ENCODE measurements at places on chromosomes 6 and 20. TPM values are rescaled to one million over a fixed set of nuclear protein-coding genes. Genes with fewer than 3 reads are reported as not detected.

DNA sequence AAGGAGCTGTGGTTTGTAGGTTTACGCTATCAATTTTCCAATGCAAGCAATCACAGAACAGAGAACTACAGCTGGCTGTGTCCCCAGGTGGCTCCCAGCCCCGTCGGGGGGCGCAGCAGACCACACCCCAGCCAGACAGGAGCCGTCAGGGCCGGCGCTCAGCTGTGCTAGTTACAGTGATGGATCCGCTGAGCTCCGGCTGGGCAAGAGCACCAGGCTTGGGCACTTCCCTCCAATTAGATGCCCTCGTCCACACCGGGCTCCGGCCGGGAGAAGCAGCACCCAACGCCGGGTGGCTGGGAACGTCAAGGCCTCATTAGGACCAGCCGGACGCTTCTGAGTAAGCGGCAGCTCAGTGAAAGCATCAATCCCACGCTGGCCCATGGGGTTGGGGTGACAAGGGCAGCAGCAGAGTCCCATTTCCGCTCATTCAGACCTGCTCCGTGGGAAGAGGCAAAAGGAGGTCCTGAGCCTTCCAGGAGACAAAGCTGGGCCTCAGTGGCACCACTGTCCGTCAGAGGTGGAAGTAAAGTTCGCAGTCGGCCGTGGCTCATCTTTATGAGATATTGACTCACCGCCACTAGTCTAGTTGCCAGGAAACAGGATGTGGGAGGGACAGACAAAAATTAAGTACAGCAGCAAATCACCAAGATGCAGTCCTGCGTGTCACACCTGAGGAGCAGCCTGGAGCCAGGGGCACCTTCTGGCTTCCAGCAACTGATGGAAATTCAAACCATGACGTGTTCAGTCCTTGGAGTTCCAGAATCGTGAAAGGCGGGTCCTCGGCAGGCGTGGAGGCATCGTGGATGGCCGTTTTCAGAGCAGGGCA is 164.1 kb downstream of the TAF4 start:
- DNase-seq: no peak

DNA sequence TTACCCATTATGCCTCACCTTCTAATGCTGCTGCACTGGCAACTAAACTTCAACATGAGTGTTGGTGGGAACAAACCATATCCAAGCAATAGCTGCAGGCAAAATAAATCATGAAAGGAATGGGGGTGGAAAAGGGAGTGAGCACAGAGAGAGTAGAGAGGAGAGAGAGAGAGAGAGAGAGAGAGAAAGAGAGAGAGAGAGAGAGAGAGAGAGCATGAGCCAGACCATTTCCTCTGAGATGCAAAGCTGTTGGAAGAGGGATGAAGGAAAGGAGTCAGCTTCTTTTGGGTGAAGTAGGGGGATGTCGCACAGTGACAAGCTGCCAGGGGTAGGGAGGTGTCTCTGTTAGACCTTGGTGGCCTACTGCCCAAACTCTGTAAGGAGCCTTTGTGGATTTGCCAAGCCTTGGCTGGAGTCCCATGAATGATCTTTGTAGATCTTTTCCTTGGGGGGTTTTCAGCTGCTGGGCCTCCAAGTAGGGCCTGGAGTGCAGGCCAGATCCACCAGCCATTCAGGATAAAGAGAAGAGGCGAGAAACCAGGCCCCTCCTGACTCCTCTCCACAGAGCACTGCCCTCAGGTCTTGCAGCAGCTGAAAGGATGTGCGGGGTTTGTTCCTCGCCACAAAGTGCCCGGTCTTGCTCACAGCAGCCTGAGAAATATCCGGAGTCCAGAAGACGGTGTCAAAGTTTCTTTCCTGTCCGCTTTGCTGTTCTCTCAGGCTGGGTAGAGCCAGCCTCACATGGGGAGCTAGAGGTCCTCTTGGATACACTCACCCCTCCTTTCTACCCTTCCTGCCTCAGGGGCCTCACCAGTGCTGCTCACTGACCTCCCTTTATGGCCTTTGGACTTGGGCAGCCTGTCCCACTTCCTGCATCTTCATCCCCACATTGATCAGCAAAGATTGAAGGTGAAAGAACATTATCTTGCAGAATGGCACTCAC is 17.8 kb downstream of the BTBD3 start:
- no peak for DNase-seq

SAPCD1 gene
- 1.6 TPM for total RNA-seq

- DNase-seq: no peak
Measured at GRCh38 chr20:13022401-13023155, 13.8 kb downstream of the SPTLC3 start.

SLC16A10 gene
- total RNA-seq: 0.20 TPM

IRF4 gene
- not detected for total RNA-seq

CUL7 gene
- 15.0 TPM for total RNA-seq

RSPH9 gene
- total RNA-seq: 0.22 TPM

BEND6 gene
- not detected for total RNA-seq

DNA sequence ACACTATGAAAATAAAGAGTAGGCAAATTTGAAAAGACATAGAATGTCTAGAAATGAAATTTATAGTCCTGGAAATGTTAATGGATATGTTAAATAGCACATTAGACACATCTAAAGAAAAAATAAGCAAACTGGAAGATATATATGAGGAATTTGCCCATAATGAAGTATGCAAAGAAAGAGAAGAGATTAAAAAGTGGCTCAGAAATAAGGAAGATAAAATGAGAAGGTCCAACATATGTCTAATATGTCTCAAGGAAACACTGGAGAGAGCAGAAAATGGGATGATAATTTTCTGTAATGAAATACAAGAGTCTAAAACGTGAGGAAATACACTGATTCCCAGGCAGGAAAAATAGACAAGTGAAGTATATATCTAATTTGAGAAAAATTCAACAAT is 36.6 kb upstream of the ARID1B start:
- no peak for DNase-seq

C20orf204 gene
- total RNA-seq: 6.9 TPM

GRCh38 chr20:63021356-63022321 is 14.9 kb upstream of the BHLHE23 start:
- DNase-seq: no peak

DNA sequence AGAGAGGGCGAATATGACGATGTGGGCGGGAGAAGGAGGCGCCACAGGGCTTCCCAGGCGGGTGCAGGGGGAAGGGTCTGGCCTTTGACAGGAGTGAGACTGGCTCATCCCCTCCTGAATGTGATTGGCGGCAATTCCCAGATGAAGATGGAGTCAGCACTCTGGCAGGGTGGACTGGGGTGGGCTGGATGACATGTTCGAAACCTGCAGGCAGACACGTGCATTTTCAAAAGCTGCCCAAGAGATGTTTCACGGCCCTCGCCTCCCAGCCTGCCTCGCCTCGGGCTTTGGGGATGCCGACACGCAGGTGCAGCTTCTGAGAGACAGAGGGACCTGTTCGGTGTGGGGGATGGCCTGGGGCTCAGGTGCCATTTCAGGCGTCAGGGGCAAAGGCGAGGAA is 66.8 kb upstream of the AFDN start:
- no peak for DNase-seq

DNA sequence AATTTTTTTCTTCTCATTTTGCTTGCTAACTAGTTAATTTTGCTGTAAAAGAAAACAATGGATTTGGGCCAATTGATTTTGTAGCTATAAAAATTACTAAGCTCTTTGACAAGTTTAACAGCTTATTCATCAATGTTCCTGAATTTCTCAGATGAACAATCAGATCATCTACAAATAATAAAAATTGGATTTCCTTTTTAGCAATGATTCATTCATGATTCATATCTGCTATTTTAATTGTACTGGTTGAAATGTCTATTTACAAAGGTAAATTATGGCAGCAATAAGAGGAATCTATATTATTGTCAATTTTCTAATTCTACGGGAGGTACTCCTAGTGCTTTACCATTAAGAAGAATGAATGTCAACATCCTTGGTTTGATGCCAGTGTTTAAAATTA is 178.8 kb upstream of the BTBD3 start:
- DNase-seq: no peak

GRCh38 chr20:14758356-14758755 is 420.9 kb upstream of the FLRT3 start:
- no peak for DNase-seq

PKHD1 gene
- total RNA-seq: not detected

PLA2G7 gene
- total RNA-seq: not detected

GRCh38 chr6:11324453-11325015 is 92.1 kb upstream of the NEDD9 start:
- no peak for DNase-seq

R3HDML gene
- total RNA-seq: not detected

RAB32 gene
- total RNA-seq: 74.3 TPM

SLC12A5 gene
- 0.44 TPM for total RNA-seq

DNA sequence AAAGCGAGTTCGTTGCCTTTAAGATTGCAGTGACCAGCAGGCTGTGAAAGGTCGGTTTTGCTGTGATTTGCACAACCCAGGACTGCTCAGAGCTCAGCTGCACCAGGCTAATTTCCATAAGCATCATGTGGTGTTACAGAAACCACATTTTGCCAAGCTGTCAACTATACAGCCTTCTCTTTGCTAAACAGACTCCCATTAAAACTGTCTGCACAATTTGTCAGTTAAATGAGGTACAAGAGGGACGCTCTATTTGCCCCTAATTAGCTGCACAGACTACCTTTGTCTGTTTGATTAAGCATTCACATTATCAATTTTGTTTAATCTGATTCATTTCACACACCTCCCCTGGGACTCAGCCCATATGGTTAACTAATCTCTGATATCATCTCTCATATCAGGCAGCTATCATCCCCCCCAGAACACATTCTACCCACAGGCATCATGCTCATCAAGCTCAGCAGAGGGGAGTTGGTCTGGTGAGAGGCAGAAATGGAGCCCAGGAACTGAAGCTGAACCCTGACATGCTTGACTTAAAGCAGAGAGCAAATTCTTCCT is 62.1 kb downstream of the OLIG3 start:
- DNase-seq: no peak

PDE7B gene
- total RNA-seq: 19.4 TPM

- no peak for DNase-seq
Measured at GRCh38 chr6:135129136-135129856, 51.8 kb upstream of the MYB start.

DNA sequence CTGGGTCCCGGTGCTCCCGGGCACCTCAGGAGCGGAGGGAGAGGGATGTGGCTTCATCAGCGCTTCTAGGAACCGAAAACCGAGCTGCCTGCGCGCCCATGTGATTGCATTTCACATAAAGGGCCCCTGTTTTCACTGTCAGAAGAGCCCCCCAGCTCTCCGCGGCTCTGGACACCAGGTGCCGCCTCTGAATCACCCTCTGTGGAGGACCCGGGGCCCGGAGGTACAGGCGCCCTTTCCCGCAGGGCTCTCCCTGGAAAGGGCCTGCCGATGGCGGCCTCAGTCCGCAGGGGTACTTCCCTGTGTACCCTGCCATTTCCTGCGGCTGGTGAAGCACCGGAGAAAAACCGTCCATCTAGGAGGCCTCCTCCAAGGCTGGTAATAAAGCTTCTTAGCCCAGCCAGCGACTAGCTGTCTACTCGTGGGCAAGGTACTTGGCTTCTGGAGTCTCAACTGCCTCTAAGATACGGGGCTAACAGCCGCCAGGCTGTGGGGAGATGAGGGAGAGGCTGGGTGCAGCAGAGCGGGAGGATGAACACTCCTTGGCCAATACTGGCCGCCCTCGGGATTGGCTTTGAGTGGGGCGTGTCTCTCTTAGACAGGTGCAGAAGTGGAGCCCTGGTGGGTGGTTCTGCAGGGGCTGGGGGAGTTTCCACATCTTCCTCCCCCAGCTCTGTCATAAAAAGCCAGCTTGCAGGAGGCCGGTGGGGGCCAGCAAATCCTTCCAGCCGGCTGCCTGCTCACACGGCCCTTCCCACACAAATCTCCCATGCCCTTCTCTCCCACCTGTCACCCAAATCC is 1.6 kb downstream of the PPP1R16B start:
- DNase-seq: peak; percentile 27

DYNLT2 gene
- total RNA-seq: 0.22 TPM

DNA sequence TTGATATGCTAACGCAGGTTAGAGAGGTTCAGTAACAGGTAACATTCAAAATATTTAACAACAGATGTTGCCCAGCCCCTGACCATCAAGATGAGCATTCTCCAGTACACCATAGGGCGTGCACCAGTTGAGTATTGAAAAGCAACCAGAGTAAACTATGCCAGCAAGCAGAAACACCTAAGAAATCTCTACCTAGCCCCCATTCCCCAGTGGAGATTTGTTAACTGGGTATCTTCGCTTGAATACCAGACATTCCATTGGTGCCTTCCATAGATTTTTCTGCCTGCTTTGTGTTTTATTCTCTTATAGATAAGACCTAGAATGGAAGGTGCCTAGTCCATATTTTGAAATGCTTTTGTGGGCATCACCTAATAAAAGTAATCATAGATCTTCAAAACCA is 623.9 kb downstream of the KIF16B start:
- no peak for DNase-seq

DNA sequence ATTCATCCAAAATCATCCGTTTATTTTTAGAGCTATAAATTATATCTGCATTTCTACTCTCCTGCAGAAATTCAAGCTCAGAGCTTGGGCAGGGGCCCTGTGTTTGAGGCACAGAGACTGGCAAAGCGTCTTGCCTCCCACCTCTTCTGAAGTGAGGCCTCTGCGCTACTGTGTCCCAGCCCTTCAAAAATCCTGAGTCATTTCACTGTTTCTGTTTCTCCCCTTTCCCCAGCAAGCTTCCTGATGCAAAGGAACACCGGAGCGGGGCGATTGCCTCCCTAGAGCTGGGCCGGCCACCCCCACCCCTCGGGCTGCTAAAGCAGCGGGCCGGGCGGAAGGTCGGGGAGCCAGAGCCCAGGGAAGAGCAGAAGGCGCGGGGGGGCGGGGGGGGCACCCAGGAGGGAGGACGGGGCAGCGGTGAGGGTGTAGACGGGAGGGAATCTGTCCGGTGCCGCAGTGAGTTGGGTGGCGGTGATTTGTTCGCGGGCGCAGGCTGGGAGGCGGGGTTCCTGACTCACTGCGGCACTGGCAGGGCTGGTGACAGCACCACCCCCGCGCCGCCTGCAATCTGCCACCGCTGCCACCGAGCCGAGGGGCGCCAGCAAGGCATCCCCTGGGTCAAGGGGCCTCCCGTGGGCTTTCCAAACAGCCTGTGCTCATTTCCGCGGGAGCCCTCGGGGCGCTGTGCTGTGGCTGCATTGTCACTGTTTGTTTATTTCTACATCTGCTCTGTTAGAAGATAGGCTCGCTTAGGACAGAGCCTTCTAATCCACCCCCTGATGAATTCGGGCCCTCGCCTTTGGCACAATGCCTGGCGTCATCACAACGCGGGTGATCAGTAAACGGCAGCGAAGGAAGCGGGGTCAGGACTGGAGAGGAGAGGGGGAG is 46.5 kb upstream of the SNAP25 start:
- DNase-seq: peak; percentile 38

DNA sequence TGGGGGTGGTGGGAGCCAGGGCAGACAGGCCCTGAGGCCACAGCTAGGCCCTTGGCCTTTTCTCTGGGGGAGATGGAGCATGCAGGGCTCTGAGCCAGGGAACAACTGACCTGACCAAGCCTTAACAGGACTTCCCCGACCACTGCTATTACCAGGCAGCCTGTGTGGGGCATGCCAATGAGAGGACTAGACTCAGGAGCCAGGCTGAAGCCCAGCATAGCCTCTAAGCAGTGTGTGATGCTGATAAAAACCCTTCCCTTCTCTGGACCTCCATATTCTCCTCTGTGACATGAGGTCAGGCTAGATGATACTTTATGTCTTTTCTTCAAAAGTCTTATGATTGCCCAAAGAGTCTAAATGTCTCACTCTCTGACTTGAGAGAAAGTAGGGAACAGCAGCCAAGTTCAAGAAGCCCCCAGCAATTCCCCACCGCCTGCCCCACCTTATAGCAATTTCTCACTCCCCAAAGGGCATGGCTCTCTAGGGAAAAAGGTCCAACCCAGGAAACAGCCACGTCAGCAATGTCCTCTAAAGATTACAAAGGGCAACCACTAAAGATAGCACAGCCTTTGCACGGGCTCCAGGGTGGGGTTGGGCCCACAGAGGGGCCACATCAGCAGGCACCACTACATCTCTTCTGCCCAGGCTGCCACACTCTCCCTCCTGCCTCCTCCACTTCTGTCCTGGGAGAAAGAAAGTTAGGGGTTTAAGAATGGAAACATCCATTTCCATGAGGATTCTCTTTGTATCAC is 71.3 kb downstream of the TRERF1 start:
- DNase-seq: no peak

All from lung microvascular endothelial cell (primary cell).